GM19239 (cell line): ENCODE measurements at places on chromosomes 6 and 20.
A peak's percentile ranks its signal among the peaks of the same experiment; 100 is the strongest.

GRCh38 chr6:138970856-138971425, 17.1 kb downstream of the REPS1 start:
- DNase-seq: no peak

DNA sequence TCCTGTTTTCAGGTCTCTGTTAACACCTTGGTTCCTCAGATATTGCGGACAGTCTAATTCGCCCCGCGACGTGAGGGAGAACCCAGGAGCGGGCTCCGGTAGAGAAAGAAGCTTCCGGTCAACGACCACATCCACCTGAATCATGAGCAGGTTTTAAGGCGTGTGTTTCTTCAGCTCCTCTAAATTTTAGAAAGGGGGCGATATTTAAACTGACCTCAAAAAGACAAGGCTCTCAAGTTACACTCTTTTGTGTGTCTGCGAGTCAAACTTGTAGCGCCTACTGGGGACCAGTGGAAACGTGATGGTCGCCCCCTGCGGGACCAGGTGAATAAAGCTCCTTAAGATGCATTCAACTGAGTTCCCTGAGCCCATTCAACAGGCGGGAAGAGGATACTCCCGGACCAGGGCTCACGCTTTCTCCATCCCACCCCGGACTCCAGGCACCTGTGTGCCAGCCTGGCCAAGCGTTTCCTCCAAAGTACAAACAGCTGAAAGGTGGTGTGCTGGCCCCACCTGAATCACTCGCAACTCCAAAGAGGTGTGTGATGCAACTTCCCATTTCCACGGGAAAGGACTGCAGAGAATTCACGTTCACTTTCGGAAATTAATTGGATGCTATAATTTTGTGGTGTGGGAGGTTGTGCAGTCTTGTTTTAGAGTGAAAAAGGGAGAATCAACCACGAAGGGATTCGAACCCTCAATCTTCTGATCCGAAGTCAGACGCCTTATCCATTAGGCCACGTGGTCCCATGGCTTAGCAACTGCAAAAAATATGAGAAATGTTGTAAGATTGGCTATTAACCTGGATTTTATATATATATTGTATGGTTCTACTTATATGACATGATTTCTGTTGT, 17.0 kb downstream of the GPX5 start:
- DNase-seq: no peak

- no peak for DNase-seq
Measured at GRCh38 chr6:158666628-158667359, 16.9 kb downstream of the SYTL3 start.

DNA sequence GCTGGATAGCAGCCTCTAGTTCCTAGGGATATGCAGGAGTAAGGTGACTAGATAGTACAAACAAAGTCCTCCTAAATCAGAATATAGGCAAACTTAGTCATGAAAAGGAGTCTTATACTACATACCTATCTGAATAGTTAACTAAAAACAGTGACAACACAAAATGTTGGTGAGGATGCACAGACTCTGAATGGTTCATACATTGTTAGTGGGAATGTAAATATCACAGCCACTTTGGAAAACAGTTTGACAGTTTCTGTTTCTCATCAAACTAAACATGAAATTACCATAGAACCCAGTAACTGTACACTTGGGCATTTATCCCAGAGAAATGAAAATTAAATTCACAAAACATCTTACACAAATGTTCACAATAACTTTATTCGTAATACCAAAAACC, 17.2 kb downstream of the NFS1 start:
- no peak for DNase-seq

DNA sequence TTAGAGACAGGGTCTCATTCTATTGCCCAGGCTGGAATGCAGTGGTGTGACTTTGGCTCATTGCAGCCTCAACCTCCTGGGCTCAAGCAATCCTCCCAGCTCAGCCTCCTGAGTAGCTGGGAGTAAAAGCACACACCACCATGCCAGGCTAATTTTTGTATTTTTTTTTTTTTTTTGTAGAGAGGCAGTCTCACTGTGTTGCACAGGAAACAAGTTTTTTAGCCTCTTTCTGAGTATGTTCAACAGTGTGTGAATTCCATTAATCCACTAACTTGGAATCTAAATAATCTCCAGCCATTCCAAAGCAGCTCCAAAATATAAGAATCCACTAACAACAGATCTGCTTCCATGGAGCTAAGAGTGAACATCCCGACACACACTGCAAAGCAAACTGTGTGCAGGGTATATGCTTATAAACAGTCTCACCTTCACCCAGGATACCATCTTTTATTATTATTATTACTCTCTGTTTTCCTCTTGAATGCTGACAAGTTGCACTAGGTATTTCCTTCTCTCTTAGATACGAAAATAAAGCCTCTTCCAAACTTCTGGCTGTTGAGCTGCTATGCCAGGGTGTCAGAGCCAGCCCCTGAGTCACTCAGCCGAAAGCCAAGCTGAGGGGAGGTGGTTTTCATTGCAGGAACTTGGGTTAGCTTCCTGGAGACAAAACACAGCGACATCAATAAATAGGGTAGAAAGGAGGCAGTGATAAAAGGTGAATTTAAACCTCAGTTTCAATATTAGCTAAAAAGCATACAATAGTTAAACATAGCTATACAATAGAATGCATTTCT, 264.9 kb downstream of the HIVEP2 start:
- DNase-seq: no peak

- DNase-seq: peak; percentile 42
Measured at GRCh38 chr6:119129148-119129967, 50.9 kb upstream of the FAM184A start.

- no peak for DNase-seq
Measured at GRCh38 chr6:107401573-107401972, 57.8 kb downstream of the PDSS2 start.
